ENCODE measurements at places on chromosomes 11 and 22.
A peak's percentile ranks its signal among the peaks of the same experiment; 100 is the strongest.

DNA sequence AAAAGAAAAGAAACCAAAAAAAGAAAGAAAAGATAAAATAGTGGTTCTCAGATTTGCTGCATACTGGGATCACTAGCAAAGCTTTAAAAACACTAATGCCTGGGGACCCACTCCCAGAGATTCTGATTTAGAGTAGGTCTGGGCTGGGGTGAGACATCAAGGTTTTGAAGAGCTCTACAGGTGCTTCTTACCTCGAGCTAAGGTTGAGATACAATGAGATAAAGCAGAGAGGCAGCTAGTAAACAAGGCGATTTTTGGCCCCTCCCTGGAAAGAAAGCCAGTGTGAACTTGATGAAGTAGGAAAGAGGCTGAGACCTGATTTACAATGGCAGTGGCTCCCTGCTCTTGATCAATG lies 327.6 kb upstream of the CCDC90B start:
- no peak for DNase-seq

DNA sequence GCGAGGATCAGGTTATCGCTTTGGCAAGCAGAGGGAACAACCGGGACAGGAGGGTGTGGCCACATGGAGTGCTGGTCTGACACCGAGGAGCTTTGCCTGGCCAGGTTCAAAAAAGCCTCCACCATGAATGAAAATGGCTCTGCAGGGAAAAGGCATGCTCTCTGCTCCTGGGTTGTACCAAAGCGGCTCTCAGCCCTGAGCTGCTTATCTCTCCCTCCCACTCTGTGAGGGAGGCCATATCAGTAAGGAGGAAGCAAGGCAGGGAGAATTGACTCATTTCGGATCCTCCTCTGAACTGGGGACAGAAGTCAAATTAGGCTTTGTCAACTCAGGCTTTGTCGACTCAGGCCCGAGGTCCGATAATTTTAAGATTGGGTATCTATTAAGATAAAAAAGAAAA lies 82.9 kb upstream of the CRTAM start:
- no peak for DNase-seq

GRCh38 chr11:5722622-5723021 lies 13.6 kb upstream of the OR56B1 start:
- no peak for DNase-seq

GRCh38 chr11:69005631-69006368 lies 7.2 kb downstream of the MRGPRF start:
- DNase-seq: no peak

GRCh38 chr11:130582981-130583380 lies 134.5 kb downstream of the ADAMTS15 start:
- DNase-seq: no peak

- DNase-seq: no peak
Observed at GRCh38 chr11:30111786-30112185, 95.0 kb upstream of the KCNA4 start.

- DNase-seq: no peak
Observed at GRCh38 chr11:125579811-125580210, 10.5 kb downstream of the EI24 start.

GRCh38 chr22:35148381-35148780 lies 82.4 kb downstream of the ISX start:
- DNase-seq: no peak

GRCh38 chr11:34938611-34939010 lies 22.2 kb downstream of the PDHX start:
- DNase-seq: no peak

GRCh38 chr22:41290262-41291221 lies 4.6 kb upstream of the RANGAP1 start:
- DNase-seq: no peak

DNA sequence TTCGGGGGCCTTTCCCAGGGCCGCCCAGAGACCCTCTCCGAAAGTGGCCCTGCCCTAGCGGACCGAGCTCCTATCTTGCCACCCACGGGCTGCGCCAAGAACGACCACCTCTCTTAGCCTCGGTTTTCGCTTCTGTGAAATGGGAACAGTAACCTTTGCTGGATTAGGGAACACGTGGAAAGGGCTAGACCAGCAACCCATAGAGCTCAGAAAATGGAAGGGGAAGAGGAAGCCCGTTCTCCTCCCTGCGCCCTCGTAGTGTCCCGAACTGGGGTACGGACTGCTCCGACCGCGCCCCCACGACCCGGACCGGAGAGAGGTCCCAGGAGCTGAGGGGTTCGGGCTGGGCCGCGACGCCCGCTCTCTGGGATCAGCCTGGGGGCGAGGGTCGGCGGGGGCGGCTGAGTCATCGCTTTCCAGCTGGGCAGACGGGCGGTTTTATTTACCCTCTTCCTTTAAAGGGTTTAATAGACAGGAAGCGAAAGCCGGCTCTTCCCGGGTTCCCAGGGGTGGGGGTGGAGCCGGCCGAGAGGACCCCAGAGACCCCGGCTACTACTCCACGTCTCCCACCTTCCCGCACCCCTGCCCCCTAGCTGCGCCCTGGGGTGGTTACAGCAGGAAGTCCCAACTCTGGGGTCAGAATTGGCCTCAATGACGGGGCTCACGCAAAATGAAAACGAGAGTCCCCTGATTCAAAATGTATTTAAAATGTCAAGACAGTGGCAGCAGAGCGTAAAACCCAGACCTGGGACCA lies 907 bp upstream of the PHLDA2 start:
- peak; percentile 49 for DNase-seq

GRCh38 chr11:102457865-102458264 lies 5.3 kb upstream of the TMEM123 start:
- peak; percentile 53 for DNase-seq

GRCh38 chr11:115266066-115266639 lies 238.1 kb downstream of the CADM1 start:
- no peak for DNase-seq

DNA sequence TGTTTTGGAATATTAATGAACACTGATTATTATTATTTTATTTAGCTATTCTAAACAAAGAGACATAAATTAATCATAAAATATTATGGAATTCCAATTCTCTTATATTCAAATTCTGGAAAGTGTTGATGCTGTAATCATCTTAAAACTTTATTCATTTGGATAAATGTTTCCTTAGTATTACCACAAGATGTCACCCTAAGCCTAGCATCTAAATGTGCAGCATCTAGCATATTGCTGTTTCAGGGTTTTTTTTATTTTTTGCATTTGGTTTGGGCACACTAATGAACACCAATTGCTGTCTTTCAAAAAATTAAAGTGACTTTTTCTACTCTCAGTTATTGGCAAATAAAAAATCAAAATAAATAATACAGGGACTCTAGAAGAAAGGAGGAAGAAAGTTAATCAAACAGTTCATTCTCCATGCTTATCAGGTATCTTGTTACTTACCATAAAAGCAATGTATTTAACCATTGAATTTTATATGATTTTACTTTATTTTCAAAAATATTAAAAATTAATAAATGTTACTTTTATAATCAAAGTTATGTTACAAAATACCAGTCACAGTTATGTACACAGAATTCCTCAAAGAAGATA lies 31.8 kb downstream of the DLG2 start:
- DNase-seq: peak; percentile 29

GRCh38 chr11:102452461-102453301 lies at the start of gene TMEM123:
Gene TMEM123 (minus strand): TSS chr11:102452765. CDS start chr11:102452623, 142 bp downstream.
- DNase-seq: peak; percentile 46

DNA sequence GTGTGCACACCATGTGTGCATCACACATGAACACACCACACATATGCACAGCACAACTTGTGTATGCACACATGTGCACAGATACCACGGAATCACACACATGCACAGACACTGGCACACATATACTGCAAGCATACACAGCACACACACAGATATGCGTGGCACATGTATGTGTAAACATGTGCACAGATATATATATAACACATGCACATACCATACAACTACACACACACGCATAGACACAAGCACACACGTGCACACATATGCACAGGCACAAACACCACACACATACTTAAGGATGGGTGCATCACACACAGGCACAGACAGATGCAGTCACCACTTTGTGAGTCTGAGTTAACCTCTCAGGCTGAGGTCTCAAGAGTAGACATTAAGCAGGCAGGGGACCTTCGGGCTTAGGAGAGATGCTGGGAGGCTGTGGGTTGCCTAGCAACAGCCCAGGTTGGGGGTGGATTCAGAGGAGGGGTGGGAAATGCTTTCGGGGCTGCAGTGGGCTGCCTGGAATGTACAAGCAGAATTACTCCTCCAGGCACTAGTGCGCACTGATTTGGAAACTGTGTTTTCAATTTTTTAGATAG lies 82.9 kb downstream of the MYO18B start:
- no peak for DNase-seq

DNA sequence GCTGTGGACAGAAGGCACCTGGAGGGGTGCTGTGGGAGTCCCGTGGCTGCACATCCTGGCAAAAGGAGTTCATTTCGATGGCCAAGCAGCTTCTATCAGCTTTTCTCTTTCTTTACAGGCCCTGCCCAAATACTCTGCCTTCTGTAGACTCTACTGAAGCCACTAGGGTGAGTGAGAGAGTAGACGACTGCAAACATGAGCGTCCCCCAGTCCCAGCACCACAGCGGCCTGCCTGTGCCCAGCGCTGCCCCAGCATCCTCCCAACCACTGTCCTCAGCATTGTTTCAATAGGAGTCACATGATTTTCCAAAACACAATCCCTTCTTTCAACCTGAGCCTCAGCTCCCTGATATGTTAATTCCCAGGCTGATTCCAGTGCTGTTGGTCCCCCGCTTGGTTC lies 110.0 kb downstream of the KIRREL3 start:
- no peak for DNase-seq

GRCh38 chr11:70834277-70834940 lies 418.0 kb downstream of the SHANK2 start:
- DNase-seq: no peak

GRCh38 chr11:33017478-33017877 lies 1.8 kb downstream of the DEPDC7 start:
- DNase-seq: no peak

- DNase-seq: no peak
Observed at GRCh38 chr22:37982151-37982785, 2.1 kb downstream of the SOX10 start.

GRCh38 chr11:441418-442274 lies at the start of gene ANO9:
Gene ANO9 (minus strand): TSS chr11:442011. CDS start chr11:441926, 85 bp downstream.
- peak; percentile 63 for DNase-seq

- DNase-seq: no peak
Observed at GRCh38 chr11:102564110-102564509, 33.6 kb upstream of the MMP7 start.

GRCh38 chr11:101053492-101053891 lies 76.1 kb downstream of the PGR start:
- no peak for DNase-seq

Data from NCI-H2029 (cell line).